Nucleus accumbens (tissue), 56 donors: ENCODE measurements at places on chromosomes 7 and 10.

DNA sequence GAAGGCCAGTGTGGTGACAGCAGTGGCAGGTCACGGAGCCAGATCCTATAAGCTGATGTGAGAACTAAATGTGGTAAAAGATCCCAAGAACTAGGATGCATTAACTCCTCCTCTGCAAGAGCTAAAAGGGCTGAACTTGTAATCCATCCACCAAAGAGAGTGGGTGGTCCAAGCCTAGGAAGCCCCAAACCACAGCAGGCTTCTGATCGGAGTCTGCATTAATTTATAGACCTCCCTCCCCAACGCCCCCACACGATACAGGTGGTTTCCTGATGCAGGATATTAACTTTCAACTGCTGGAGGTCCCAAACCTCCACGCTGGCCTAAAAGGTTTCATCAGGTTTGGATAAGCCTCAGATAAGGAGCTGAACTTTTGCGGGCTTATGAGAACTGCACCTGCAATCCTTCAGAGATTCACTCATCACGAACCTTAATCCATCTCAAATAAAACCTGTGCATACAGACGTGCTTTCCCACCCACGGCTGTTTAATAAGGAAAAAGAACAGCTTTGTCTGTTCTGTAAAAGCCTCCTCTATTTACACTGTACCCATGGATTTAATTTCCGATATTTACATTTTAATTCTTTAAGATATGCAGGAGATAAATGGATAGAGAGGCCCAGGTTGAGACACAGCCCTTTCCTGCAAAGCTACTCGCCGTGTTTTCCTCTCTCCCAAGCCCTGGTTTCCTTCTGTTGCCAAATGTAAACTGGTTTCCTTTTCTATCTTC lies 74.9 kb downstream of the GFRA1 start:
- no peak for DNase-seq

DNA sequence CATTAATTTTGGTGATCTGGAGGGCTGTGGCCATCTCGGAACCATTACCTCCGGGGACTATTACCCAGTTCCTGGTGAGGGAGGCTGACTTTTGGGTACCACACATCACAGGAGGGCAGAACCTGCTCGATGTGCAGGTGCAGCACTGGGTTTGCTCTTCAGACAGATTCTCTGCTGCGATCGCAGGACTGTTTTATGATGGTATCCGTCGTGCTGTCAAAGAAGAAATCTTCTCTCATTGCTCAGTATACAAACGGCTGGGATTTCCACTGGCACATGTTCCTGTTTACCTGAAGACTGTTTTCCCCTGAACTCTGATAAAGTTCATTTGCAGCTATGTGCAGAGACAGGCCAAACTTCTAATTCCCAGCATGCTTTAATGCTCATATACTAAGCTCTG lies 27.2 kb upstream of the SHH start:
- no peak for DNase-seq

DNA sequence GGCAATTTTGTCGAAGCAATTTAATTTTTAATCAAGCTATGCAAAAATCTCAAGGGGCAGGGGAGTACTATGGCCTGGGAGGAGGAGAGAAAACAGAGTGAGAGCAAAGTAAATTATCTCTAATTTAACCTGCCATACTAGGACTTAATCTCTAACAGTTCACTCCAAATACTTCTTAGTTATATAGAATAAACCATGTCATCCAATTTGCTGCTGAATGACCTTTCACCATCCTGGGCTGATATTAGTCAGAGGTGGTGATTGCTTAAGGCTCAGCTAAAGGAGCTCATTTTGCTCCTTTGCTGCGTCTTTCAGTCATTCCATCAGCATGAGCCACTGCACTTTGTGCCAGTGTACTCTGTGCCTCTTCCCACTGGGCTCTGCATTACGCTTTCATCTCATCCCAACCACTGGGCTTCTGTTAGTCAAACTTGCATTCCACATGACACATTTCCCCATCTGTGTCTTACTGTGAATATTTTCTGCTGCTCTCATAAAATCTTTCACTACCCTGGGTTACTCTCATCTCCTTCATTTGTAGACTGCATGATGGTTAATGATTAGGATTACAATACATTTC lies 84.3 kb downstream of the CD36 start:
- DNase-seq, result no peak

DNA sequence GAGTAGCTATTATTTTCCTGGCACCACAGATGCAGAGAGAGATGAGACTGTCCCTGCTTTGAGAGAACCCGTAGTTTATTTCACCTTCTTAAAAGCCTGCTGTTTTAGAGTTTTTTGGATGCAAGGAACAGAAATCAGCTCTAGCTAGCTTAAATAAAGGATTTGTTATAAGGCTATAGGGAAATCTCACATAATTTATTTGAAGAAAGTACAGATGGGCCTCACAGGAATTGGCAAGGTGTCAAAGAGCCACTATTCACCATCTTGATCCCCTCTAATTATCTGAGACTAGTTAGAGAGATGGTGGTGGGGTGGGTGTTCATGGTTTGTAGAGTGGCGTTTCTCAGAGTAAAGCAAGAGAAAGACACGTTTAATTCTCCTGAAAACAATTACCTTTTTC lies 7.3 kb downstream of the KMT2E start:
- no peak for DNase-seq

- no peak for DNase-seq
These were observed 132.3 kb downstream of the THSD7A start for GRCh38 chr7:11699666-11700065.

DNA sequence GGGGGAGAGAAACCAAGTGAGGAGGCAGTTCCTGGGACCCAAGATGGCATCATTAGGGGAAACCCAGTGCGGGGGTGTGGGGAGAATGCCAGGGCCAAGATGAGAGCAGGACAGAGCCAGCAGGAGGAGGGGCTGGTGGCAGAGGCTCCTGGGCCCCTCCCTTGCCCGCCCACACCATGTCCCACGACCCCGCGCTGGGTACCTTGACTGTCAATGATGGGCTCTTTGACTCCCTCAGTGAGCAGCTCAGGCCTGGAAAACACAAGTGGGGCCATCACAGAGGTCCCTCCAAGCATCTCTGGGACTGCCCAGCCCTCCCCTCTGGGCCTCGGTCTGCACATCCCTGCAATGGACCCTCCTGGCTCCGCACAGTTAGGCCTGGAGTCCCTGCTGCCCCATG lies 75.4 kb downstream of the RABGEF1 start:
- DNase-seq, result no peak

GRCh38 chr10:89171263-89171872 lies 35.7 kb downstream of the CH25H start:
- no peak for DNase-seq

DNA sequence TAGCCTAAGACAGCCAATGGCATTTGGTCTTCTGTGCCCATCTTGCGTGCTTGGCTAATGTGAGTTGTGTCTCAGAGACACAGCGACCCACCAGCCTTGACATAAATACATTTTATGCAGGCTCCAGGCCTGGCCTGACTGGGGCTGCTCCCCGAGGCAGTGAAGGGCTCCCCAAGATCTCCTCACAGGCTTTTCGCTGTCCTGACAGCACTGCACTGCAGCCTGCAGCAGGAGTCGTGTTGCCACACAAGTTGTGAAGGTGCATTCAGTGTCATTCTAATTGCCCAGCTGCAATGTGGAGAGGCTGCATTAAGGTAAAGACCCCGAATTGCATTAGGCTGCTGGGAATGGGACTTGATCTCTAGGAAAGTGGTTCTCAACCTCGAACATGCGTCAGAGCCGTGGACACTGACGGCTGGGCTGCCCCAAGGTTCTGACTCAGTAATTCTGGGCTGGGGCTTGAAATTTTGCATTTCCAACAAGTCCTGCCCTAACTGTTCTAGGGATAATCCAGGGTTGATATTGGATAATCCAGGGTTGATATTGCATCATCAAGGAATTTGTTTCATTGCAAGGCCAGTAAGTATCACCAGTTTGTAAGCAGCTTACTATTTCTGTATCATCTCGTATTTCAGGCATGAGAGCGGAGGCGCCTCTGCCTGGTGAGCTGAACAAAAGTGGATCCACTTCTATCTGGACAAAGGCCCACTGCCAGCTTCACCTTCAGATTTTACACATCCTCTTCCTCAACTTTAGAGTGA lies 108.7 kb upstream of the INSIG1 start:
- no peak for DNase-seq

DNA sequence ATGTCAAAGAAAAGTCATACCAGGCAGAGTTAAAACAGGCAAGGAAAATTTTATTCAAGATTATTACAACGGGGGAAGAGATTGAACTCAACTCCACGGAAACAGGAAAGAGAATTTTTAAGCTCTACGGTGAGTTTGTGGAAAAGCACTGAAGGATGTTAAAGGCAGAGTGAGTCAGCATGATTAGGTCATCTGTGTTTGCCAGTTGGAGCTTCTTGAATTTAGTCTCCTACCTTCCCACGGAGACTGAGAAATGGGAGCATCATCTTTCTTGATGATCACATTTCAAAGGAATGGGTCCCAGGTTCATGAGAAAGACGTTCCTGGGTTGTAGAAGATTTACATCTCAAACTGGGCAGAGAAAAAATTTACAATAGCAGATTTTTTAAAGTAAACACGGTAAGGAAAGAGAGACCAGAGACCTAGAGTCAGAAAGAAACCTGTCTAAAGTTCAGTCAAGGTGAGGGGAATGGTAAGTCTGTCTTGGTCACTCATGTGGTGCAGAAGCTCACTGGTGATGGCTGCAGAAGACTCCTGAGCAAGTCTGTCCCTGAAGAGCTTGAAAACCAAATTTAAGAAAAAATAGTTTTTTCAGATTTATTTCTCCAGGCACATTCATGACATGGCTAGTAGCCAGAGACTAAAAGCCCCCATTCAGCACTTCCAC lies 516.9 kb upstream of the LRRN3 start:
- DNase-seq, result no peak

DNA sequence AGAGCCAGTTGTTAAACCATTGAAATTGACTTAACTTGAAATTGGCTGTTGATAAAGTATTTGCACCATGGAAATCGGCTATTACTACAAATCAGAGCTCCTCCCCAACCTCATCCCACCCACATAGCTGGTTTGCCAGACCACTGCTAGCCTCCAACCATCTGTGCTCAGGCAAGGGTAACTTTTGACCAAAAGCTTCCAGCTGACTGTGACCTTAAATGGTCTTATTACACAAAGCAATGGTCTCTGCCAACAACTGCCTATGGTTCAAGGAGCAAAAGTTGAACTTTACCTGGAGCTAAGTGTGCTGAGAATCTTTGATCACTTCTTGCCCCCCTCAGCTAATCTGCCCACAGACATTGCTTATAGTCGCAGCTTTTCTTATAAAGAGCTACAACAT lies 48.5 kb upstream of the ADRB1 start:
- no peak for DNase-seq

- DNase-seq, result no peak
These were observed 495.2 kb upstream of the ADARB2 start for GRCh38 chr10:2232479-2232878.

- DNase-seq, result no peak
These were observed 50.8 kb upstream of the FRMD4A start for GRCh38 chr10:14381475-14381874.

DNA sequence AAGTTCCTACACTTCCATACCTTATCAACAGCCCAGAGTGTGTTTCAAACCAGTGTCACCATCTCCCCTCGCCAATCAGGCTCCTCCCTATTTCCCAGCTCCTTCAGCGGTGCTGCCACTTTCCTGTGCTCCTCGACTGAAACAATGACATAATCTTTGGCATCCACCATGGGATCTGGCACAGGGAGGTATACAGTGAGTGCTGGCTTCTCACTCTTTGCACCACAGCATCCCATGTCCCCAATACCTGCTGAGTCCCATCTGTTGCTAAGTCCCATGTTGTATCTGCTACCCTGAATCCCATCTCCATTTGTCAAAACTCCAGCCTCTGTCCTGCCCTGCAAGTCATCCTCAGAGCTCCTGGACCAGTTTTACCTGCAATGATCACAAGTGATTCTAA lies 15.4 kb downstream of the PAXIP1 start:
- DNase-seq, result no peak

DNA sequence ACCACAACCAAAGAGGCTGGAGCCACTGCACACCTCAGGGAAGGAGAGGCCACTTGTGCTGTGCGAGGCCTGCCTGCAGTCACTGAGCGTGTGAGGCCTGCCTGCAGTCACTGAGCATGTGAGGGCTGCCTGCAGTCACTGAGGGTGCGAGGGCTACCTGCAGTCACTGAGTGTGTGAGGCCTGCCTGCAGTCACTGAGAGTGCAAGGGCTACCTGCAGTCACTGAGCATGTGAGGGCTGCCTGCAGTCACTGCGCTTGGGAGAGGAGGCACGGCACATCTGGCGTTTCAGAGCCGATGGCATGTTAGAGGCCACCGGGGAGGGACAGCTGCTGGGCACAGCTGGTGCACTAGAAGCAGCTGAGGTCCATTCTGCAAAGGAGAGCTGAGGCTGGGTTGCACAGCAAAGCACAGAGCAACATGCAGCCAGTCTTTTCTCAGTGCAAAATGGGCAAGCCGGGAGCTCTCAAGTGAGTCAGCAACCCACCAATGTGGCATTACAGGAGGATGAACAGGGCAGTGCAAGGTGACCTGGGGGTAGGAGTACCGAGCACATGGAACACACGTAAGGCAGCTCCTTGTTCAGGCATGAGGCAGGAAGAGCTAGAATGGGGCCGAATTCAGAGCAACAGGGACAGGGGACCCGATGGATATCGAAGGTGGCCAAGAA lies 540.1 kb downstream of the PTPRN2 start:
- DNase-seq, result no peak

- DNase-seq, result no peak
These were observed 31.5 kb upstream of the OR9A4 start for GRCh38 chr7:141884539-141885225.

DNA sequence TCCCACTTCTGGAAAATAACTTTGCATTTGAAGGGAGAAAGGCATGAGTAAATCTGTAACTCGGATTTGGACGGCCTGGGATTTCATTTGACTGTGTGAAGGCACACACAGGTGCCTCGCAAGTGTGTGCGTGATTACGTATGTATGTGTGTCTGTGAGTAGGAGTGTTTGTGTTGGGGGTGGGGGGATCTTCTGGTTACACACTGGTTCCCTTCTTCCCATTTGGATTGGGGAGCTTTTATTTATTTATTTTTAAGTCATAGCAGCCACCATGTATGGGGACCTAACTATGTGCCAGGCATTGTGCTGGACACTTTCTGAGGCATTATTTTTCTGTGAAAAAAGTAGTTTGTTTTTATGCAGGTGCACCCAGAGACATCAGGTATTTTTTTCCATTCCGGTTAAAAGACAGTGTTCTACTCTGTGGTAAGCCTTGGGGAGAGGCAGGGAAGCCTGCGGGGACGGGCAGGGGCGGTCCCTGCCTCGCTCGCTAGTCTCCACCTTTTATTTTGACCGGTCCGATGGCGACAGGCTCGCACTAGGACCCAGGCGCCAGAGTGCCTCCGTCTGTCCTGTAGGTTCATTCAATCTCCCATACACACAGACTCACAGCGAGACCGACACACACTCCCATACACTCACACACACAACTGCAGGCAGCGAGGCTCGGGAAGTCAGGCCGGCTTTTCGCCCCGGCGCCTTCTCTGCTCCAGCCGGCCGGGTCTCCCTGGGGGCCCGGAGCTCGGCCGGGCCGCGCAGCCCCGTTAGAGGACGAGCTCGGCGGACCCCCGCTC lies at the start of gene MXI1:
Gene MXI1, plus strand, starts transcription at position 595 of the 794 bp plus-strand sequence. CDS start 204 bp downstream, outside the sequence.
- peak; percentile 76 for DNase-seq

DNA sequence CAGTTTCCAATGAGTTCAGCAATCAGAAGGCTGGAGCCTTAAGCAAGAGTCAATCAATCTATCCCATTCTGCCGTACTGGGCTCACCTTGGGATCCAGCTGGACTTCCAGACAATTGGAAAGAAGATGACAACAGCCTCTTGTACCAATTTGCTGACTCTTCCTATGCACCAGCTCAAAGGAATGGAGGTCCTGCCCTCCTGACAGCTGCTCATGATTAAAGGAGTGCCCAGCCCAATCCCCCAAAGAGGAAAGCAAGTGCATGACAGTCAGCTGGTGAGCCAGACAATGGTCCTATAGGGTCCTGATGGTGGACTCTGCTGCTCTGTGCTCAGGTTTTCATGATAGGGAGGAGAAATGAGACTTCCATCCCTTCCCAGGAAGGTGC lies 25.1 kb downstream of the VSTM4 start:
- DNase-seq, result no peak
